BJ (cell line): ENCODE measurements at places on chromosomes 13 and 19. TPM values are rescaled to one million over a fixed set of nuclear protein-coding genes. Genes with fewer than 3 reads are reported as not detected.

- DNase-seq, result peak; percentile 75
Measured at GRCh38 chr19:15251749-15252397, 19.6 kb upstream of the EPHX3 start.

DNA sequence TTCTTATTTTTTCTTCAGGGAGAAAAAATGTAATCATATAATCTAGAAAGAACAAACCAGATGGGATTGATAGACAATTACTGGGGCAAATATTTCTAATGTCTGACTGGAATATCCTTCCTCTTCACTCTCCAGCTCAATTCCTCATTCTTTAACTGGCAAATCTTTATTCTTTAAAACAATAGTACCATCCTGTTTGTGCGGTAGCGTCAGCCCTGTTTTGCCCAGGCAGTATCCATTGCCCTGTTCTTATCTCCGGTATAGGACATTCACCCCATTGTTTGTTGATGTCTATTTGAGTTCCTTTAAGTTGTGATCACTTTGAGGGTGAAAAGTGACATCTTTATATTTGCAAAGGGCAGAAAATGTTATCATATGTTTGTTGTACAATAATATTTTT is 185.4 kb downstream of the POSTN start:
- no peak for DNase-seq

- no peak for DNase-seq
Measured at GRCh38 chr13:30463787-30464495, 1.8 kb downstream of the HMGB1 start.

DNA sequence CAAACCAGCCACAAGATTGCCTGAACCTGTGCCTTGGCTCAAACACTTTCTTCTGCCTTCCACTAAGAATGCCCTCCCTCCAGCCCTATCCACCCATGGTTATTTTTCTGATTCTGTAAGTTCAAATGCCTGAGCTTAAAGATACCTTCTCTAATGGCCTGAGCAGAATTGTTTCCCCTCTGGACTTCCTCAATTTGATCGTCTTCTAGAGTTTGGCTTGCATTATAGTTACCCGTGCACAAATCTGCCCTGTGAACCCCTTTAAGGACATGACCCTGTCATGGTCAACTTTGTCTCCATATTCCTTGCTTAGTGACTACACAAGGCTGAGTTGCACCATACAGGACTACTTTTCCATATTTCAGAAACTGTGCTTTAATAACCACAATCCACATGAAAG is 481.0 kb downstream of the FOXO1 start:
- DNase-seq, result no peak

DNA sequence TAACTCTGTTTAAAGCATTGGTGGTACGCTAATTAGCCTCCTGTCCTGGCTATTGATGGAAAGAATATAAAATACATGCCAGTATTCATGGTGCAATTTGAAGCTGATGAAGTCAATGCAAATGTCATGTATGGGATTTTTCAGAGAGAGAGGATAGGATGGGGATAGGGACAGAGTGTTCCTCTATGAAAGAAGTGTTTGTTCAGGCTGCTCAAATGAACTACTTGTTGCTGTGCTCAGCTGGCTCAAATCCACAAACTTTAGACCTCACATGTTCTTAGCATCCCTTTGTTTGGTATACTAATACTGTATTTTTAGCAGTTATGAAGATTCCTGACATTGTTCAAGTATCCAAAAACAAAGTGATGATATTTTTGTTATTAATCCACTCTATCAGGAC is 116.5 kb downstream of the SLITRK1 start:
- no peak for DNase-seq

GRCh38 chr13:108210551-108210950 is 4.8 kb downstream of the LIG4 start:
- no peak for DNase-seq

DNA sequence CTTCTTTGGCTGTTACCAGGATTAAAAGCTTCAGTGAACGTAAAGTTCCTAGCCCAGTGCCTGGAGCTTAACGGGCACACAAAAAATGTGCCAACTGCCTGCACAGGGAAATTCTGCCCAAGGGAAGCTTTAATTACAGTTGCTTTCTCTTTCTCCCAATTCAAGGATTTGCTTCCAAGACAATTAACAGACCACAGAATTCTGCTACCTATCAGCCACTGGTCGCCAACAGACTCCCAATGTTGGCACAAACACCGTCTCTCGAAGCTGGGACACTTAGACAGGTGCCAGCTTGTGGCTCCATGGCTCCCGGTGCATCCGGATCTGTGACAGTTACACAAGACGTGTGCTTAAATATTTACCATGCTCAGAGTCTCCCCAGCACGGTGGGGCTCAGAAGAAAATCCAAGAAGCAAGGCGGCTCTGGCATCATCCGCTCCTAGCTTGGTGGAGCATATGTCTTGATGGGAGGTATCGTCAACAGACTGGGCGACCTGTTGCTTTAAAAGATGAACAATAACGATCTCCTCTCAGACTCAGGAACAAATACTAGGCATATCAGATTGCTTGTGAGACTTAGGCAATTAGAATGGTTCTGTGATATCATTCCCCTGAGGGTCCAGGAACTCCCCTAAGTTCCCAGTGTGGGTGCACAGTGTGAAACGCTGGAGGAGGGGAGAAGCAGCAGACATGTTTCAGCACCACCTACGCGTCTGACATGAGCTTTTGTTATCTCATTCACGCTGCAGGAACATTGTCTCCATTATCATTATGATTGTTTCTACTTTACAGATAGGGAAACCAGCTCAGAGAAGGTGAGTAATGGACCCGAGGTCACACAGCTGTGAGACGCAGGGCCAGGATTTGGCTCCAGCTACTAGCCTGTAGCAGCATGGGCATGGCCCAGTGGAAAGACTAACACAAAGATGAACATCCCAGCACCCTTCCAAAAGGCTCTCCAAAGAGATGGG is 61.6 kb downstream of the ALOX5AP start:
- no peak for DNase-seq

- no peak for DNase-seq
Measured at GRCh38 chr13:41492432-41493260, 35.3 kb downstream of the RGCC start.

DNA sequence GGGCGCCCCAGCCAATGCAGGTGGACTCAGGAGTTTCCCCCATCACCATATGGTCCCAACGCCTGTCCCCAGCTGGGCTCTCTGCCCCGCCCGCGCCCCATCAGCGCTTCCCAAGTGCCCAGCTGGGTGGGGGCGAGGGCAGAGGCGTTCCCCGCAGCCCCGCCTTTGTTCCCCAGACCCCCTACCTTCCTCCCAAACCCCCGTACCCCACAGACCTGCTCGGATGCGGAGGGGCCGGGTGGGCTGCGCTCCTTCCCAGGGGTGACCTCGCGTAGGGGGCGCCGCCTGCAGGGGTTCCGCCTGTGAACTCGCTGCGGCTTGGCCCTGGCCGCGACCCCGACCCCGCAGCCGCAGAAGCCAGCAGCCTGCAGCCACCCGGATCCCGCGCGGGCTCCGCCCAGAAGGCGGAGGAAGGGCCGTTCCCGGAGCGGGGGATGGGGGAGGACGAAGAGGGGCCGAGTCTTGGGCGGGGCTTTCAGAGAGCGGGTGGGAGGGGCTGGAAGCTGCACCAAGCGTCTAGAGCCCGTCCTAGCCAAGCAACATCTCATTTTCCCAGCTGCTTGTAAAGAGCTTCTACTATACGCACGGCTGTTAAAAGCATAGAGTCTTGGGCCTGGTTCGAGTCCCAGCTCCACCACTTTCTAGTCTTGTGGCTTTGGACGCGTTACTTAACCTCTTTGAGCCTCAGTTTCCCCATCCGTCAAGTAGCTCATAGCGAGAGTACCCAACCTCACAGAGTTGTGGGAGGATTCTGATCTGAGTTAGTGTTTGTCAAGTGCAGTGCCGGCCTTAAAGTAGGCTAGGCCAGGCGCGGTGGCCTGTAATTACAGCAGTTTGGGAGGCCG is at the start of gene RAB3D:
Gene RAB3D, minus strand, starts transcription at position 404 of the 845 bp plus-strand sequence. CDS start 2,258 bp downstream, outside the sequence.
- no peak for DNase-seq

DNA sequence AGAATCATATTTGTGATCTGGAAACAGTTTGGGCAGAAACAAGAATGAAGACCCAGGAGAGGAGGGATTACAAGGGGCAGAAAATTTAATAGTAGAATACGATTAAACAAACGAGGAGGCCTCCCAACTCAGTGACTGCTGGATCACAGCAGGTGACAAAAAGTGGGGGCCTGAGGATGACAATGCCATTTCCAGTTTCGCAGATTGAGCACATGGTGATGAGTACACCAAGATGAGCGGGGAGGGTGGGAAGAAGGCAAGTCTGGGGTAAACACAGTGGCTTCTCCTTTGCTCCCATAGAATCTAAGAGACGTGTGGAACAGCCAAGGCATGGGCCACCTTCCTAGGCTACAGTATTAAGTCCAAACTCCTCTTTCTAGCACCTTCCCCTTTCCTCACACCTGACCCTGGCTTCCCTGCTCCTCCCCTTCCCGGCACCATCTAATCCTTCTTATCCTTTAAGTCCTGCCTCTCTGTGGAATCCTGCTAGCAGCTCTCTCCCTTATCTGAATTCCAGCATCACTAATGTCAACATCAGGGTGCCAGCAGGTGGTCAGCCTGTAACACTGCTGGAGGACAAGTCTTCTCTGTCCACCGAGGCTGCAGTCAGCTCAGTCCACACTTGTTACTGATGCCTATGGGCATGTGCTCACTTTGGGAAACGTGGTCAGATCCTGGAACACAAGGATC is 13.5 kb downstream of the ATP7B start:
- no peak for DNase-seq

GRCh38 chr13:50847501-50847900 is 4.0 kb upstream of the DLEU7 start:
- DNase-seq, result no peak

GRCh38 chr13:55437162-55437561 is 1703.6 kb upstream of the PRR20A start:
- no peak for DNase-seq

DNA sequence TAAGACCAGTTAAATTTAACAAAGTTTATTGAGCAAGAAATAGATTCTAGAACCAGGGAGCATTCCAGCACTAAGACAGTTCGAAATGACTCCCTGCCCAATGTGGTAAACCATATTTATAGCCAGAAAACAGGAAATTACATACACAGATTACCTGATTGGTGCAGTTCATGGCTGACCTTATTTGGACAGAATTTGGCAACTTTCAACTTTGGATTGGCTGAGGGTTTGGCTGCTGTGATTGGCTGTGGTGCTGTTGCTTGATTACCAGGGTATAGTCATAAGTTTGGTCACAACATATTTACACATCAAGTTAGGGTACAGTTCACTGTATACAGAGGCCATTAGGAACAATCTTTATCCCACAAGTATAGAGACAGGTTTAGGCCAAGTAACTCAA is 984.8 kb upstream of the MIR17HG start:
- DNase-seq, result no peak

GRCh38 chr19:48249502-48250014 is 6.2 kb downstream of the CARD8 start:
- DNase-seq, result no peak

DNA sequence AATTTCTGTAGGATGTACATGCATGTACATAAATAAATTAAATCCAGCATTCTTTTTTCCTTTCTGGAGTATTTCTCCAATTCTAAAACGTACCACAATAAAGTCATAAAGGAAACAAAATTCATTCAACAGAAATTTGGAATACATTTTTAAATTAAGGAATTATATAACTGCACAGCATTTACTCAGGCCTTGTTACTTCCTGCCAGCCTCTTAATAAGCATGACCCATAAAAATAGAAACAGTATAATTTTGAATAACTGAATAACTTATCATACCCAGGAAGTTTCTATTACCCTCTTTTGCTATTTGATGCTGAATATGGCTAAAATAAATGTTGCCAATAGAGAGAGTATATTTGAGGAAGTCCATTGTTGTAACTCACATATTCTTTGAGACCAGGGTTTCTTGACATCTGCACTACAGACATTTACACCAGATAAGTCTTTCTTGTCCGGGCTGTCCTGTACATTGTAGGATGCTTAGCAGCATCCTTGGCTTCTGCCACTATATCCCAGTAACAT is 178.2 kb downstream of the KLF12 start:
- no peak for DNase-seq

- DNase-seq, result no peak
Measured at GRCh38 chr13:92573467-92574057, 653.0 kb upstream of the GPC6 start.

GRCh38 chr13:33347861-33348260 is 62.3 kb upstream of the STARD13 start:
- DNase-seq, result no peak

DNA sequence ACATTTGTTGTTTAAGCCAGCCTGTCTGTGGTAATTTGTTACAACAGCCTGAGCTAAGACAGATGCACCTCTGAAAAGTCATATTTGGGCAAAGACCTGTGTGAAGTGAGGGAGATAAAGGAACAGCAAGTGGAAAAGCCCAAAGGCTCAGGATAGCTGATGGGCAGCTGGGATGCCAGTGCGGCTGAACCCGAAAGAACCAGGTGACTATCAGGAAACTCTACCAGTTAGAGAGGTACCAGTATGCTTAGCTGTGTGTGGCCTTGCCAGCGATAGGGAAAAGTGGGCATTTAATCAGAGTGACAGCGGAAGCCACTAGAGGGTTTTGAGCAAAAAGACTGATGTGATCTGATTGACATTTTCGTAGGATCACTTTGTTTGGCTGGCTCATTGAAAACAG is 764.8 kb upstream of the GPC6 start:
- no peak for DNase-seq

DNA sequence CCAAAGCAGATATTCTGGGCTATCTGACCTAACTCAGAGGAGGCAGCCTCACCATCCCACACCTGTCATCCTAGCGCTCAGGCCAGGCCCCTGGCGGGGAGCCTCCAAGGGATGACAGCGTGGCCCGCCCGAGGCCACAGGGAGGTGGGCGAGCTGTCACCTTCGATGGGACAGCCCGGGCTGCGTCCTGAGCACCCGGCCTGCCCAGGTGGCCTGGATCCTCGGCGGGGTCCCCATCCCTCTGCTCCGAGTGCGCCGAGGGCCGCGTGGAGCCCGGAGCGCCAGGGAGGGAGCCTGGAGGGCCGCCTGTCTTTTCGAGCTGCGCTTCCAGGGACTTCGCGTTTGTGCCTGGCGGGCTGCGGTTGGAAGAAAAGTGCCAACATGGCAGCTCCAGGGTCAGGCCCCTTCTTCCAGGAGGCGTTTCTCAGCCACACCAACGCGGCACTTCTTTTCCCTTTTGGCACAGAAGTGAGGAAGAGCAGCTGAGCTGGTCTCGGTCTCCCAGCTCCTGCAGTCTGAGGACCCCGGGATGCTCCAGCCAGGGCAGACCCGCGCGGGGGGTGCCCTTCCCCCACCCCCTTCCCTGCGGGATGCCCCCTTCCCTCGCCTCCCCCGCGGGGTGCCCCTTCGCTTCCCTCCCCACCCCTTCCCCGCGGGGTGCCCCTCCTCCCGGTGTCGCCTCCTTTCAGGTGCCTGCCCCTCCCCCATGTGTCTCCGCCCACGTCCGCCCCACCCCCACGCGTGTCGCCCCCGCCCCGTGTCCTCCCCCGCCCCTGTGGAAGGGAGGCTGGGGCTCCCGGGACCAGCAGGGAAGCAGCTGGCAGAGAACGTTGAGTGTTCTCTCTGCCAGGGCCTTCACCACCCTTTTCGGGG is 42.3 kb downstream of the GJA3 start:
- no peak for DNase-seq

PRSS57 gene
- not detected in 2 replicates for polyA plus RNA-seq

CLIP3 gene
- 14.7 and 23.9 TPM in 2 replicates for polyA plus RNA-seq

IZUMO2 gene
- polyA plus RNA-seq, result not detected in 2 replicates

KCNN4 gene
- polyA plus RNA-seq, result 0.28 and 0.38 TPM in 2 replicates

NXNL1 gene
- not detected in 2 replicates for polyA plus RNA-seq

B3GNT8 gene
- 0.36 and 0.40 TPM in 2 replicates for polyA plus RNA-seq

BEST2 gene
- polyA plus RNA-seq, result not detected in 2 replicates

WDR88 gene
- not detected in 2 replicates for polyA plus RNA-seq

TNFSF9 gene
- 0.11 and 0.26 TPM in 2 replicates for polyA plus RNA-seq

IL17D gene
- 0.47 and 0.48 TPM in 2 replicates for polyA plus RNA-seq

A1BG gene
- 13.7 and 15.5 TPM in 2 replicates for polyA plus RNA-seq

AKT2 gene
- polyA plus RNA-seq, result 113 and 162 TPM in 2 replicates

MED26 gene
- 2.9 and 3.9 TPM in 2 replicates for polyA plus RNA-seq

ZNF420 gene
- 2.7 and 3.1 TPM in 2 replicates for polyA plus RNA-seq

NLRP11 gene
- not detected in 2 replicates for polyA plus RNA-seq

TGFBR3L gene
- 0.50 and 0.61 TPM in 2 replicates for polyA plus RNA-seq

GAPDHS gene
- polyA plus RNA-seq, result not detected in 2 replicates
